ENCODE measurements at places on chromosomes 2 and 18.

DNA sequence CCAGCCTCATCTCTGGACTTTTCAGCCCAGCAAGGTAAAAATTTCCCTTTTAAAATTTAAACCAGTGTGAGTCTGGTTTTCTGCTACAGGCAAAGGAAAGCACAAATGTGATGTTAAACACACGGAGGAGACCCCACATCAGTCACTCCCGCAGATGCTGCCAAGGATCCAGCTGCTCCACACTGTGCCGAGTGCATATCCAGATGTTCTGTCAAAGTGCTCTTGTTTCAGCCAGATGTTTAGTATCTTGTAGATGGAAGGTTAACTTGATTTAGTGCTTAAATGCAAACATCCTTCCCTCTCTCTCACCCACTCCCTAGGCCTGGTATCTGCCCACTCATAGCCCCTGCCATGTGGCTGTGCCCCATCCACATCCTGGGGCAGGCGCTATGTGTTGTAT lies 15.8 kb upstream of the ATOH8 start:
- DNase-seq: no peak

GRCh38 chr18:31657823-31658669 lies 26.3 kb downstream of the B4GALT6 start:
- peak; percentile 40 for DNase-seq

DNA sequence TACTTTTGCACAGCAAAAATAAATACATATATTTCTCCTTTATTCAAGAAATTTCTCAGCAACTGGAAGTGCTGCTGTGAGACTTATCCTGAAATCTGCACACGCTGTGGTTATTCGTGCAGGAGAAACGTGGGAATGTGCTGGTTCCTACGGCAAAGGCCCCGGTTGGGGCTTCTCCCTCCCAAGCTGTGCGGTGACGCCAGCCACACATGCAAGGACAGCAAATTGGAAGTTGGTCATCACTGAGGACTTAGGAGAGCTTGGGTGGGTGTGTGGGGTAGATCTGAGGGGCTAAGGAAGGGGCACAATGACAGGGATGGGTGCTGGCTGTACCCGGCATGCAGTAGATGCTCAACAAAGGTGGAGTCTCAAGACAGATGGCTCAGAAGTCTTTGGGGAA lies 16.5 kb upstream of the MTCL1 start:
- DNase-seq: no peak

DNA sequence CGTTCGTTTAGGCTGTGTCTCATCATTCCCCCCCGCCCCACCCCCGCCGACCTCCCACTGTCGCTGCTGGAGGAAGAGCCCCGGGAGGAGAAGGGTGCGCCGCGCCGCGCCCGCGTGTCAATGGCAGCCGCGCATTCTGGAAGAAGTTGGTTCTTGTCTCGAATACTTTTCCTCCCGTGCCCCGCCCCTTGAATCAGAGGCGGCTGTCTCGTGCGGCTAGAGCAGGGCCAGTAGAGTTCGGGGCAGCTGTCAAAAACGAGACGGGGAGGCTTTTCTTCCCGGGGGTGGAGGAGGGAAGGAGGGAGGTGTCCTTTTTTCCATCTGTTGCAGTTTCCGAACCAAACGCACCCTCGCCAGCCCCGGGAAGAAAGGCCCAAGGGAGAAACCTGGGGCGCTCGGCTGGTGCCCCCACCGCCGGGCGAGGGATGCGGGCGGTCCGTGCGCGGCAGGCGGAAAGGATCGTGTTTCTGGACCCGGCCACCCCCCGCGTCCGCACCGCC lies 410 bp upstream of the TGIF1 start:
- DNase-seq: peak; percentile 86

DNA sequence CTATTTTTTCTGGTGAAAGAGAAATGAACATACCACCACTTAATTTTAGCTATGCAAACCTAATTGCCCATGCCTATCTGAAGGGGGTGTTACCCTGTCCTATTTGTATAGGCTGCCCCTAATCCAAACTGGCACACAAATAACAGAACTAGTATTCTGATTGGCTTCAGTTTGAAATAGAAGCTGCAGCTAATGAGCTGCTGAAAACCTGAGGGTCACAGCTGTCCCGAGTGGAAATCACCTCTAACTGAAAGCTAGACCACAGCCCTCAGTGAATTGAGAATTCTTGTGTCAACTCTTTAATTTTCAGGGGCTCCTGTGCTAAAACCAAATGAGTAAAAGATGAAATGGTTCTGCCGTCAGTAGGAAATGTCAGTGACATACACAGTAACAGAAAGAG lies 28.7 kb downstream of the CCDC141 start:
- DNase-seq: no peak

- DNase-seq: no peak
These were observed 81.4 kb upstream of the LRATD1 start for GRCh38 chr2:14551069-14551468.

GRCh38 chr2:37819186-37819585 lies 105.9 kb upstream of the RMDN2 start:
- no peak for DNase-seq

DNA sequence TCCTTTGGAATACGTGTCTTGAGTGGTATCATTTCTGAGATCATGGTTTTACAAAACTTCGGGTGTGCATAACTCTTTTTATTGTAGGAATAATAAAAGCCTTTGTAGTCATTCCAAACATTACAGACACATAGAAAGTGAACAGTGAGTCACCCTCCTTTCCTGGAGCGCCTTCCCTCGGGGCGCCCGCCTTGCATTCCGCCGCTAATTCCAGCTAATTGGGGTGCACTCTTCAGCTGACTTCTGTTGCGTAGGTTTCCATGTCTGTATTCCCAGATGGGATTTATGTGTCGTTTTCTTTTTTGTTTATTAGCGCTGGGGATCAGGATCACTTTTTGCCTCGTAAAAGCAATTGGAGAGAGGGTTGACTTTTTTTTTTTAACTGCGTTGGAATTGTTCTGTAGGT lies 18.7 kb downstream of the SH3BP4 start:
- no peak for DNase-seq

DNA sequence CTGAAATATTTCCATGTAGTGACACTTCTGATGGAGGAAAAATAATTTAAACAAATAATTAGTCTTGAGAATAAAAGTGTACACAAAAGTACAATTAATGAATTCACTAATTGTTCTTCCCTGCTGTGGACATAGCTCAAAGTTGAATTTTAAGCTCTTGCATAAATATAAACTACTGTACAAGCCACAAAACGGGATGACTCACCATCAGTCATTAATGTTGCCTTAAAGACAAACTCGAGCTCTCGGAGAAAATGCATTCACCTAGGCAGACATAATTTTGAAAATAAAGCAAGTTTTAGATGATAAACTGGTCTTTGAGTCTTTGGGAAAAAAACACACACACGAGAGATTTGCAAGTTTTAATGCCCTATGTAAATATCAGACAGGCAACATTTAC lies 436.4 kb downstream of the ZNF521 start:
- no peak for DNase-seq

DNA sequence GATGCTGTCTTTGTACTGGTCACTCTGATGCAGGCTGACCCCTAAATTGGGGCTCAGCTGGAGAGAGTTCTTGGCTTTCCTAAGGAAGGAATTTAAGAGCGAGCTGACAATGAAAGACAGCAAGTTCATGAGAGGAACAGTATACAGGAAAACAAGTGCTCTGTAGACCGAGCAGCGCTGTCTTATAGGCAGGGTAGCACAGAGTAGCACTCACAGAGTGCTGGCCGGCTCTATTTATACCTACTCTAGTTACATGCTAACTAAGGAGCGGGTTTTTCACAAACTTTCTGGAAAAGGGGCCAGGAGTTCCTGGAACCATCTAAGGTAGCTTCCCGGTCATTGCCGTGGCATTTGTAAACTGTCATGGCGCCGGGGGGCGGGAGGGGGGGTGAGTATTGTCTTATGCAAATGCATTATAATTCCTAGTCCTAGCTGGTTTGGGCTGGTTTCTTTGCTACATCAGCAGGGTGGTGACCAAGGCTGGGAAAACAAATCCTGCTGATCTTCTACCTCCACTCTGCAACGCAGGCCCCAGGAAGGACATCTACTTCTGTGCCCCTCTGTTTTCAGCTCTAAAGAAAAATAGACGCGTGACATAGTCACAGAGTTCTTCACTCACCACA lies 31.6 kb upstream of the MAP3K20 start:
- DNase-seq: no peak

DNA sequence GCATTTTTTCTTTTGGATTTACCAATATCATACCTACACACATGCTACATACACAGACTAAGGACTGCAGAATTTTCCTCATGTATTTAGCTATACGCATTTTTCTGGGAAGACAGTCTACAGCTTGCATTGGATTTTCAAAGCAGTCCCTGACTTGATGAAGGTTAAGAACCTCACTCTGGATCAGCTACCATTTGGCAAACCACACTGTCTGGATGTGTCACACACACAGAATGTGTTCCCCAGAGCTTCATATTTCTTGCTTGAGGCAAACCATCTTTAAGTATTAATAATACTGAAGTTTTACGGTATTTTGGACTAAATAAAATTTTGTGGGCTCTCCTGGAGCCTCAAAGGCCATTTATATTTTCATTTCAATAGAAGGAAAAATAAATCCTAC lies 102.3 kb downstream of the TCF4 start:
- DNase-seq: no peak

GRCh38 chr2:165280356-165280755 lies 41.1 kb downstream of the SCN2A start:
- DNase-seq: no peak

GRCh38 chr2:72765997-72766609 lies 59.7 kb downstream of the EXOC6B start:
- no peak for DNase-seq

GRCh38 chr2:9087121-9087681 lies 83.7 kb upstream of the MBOAT2 start:
- no peak for DNase-seq

GRCh38 chr2:36762764-36763490 lies 66.4 kb downstream of the VIT start:
- no peak for DNase-seq

DNA sequence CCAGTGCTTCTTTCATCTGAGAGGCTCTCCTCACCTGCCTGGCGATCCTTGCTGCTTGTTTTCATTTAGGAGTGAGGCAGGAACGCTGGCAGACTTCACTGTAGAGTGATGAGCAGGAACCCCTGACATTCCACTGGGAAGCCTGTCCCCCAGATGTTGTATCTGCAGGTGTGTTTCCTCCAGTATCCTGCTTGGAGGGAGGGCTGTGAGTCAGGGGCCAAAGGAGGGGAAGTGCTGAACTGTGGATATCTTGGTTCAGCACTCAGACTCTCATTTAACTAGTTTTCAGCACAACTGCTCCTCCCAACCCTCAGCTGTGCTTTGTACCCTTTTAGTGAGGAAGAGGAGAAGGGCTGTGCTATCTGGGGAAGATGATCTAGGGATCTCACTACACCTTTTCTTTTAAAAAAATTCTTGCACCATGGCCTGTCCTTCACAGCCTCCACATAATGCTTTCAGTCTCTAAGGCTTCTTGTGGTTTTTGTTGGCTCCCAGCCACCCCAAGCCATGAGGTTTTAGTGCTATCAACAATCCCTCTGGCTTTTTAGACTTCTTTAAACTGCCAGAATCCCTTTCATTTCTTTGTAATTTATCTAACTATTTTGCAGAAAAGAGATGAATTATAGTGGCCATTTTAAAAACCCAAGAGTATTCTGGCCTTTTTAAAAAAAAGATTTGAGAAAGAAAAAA lies 11.2 kb downstream of the ANKAR start:
- DNase-seq: no peak

- no peak for DNase-seq
These were observed 47.2 kb upstream of the ZNF396 start for GRCh38 chr18:35424356-35424755.

DNA sequence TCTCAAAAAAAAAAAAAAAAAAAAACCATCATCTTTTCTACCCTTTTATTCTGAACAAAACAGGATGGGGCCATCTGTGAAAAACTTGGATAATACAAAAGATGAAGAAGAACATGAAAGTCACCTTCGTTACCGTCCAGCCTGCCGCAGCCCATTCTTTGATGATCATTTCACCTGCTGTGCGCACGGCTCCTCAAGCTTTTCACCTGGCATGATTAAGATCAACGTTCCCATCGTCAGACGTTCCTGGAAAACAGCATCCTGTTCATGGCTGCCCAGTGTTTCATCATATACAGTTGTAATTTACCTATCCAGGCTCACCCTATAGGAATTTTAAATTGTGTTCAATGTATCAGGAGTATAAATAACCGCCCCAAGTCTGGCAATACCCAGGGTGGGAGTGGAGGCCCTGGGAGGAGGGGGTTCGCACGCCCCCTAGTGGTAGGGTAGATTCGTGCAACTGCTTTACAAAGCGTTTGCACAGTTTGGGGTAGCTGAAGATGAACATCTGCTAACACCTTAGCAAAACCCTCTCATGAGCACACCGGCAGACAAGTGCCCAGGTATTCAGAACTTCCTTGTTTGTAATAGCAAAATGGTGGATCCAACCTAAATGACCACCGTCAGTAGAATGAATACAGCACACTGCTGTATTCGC lies 49.0 kb upstream of the GLI2 start:
- DNase-seq: no peak

- no peak for DNase-seq
These were observed 127.1 kb upstream of the MC4R start for GRCh38 chr18:60499675-60500074.

GRCh38 chr18:80178935-80179818 lies 68.1 kb downstream of the PARD6G start:
- DNase-seq: no peak

- DNase-seq: no peak
These were observed 253.2 kb downstream of the L3MBTL4 start for GRCh38 chr18:6161549-6161948.

- DNase-seq: no peak
These were observed 39.0 kb upstream of the NEDD4L start for GRCh38 chr18:58005011-58005410.

- DNase-seq: no peak
These were observed 235.8 kb downstream of the EN1 start for GRCh38 chr2:118611691-118612090.

DNA sequence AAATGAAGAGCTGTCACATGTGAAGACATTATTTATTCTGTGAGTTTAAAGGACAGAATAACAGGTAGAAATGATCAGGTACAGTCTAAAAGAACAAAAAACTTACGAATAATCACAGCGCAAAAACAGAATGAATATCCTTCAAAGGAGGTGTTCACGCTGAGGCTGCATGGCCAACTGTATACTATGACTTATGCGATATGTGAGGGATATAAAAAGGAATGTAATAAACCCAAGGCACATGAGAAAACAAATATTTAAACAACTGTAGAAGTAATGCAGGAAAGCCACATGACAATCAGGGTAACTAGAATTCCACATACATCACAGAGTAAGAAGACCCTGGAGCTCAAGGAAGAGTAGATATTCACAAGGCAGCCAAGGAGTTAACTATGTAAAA lies 81.3 kb downstream of the RTTN start:
- DNase-seq: no peak

- DNase-seq: no peak
These were observed 174.6 kb upstream of the PID1 start for GRCh38 chr2:229445501-229446211.

GRCh38 chr18:11322716-11323115 lies 173.3 kb upstream of the PIEZO2 start:
- no peak for DNase-seq

- DNase-seq: no peak
These were observed 8.0 kb downstream of the C2orf92 start for GRCh38 chr2:97677480-97677879.

- DNase-seq: no peak
These were observed 269.8 kb upstream of the MMADHC start for GRCh38 chr2:149857344-149857743.

- DNase-seq: no peak
These were observed 20.6 kb downstream of the SMAD7 start for GRCh38 chr18:48929941-48930713.

- no peak for DNase-seq
These were observed 21.5 kb upstream of the REEP1 start for GRCh38 chr2:86358957-86359356.
